ENCODE measurements at places on chromosomes 13 and 19. TPM values are rescaled to one million over a fixed set of nuclear protein-coding genes. Genes with fewer than 3 reads are reported as not detected.

The THSD8 gene
- total RNA-seq = 33.3 TPM

DNA sequence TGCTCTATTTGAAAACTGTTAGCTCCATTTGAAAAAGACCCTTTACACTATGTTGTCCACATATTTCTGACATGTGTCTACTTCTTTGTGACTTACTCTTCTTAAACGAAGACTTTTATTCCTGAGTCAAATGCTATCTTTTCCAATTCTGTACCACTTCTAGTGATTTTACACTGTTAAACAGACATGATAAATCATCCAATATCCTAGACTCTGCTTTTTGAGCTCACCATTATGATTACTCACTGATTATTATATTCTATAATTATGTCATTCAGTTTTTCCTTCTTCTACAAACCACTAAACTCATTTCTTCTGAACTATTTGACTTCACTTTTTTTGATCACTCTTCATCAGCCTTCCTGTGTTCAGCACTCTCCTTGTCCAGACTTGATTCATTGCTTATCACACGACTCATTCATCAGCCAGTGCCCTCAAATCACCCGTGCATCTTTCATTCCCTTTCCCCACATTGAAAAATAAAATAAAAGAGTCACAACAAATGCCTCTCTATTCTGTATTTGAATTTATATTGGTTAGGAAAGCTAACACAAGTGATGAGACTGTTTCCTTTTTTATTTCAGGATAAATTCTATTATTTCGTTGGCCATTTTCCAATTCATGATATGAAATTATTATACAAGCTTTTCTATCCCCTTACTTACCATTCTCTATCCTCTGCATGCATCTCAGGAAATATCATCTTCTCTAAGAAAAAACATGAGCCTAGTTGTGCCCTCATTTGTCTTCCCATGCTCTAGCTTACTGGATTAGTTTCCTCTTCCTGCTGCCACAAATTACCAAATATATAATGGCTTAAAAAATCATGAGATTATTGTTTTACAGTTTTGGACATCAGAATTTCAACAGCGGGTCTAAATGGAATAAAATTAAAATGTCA lies 1482.1 kb upstream of the MIR17HG start:
- no peak for DNase-seq
- no peaks in the 10 kb centered on the region for H3K36me3 ChIP-seq
- H3K27ac ChIP-seq = no peak overlapping the region
- no peak overlapping the region for H3K4me3 ChIP-seq
- no peaks in the 10 kb centered on the region for H3K27me3 ChIP-seq
- H3K4me1 ChIP-seq = no peaks in the 10 kb centered on the region

- H3K27me3 ChIP-seq = no peaks in the 10 kb centered on the region
- no peaks in the 10 kb centered on the region for H3K36me3 ChIP-seq
- peak overlapping the region; percentile 60 for H3K4me3 ChIP-seq
- no peak overlapping the region for H3K27ac ChIP-seq
Measured at GRCh38 chr13:36919171-36919832, 736 bp downstream of the SMAD9 start.

DNA sequence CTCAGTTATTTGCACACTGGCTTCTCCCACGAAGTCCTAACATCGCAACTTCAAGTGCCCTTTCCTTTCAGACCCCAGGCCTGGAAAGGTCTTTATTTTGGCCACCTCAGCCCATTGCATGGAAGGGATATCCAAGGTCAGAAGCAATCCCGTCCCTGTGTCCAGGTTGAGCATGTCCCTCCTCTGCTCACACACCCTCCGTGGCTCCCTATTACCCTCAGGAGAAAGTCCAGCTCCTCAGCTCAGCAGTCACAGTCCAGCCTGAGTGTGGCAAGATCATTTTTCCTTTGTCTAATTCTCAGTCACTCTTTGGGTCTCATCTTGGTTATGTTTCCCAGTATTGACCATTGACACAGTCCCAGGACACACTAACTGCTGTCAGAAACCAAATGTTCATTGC lies 19.2 kb downstream of the ARRDC2 start:
- H3K4me1 ChIP-seq = peaks cover 17% of the 10 kb centered on the region
- no peak overlapping the region for H3K4me3 ChIP-seq
- no peaks in the 10 kb centered on the region for H3K36me3 ChIP-seq
- H3K27ac ChIP-seq = no peak overlapping the region

- no peak for DNase-seq
- no peak overlapping the region for H3K4me3 ChIP-seq
- peaks cover 6% of the 10 kb centered on the region for H3K4me1 ChIP-seq
- no peak overlapping the region for H3K27ac ChIP-seq
Measured at GRCh38 chr19:51681286-51681941, 11.7 kb upstream of the SPACA6 start.
